ENCODE measurements at places on chromosomes 16 and 17. TPM values are rescaled to one million over a fixed set of nuclear protein-coding genes. Genes with fewer than 3 reads are reported as not detected.

DNA sequence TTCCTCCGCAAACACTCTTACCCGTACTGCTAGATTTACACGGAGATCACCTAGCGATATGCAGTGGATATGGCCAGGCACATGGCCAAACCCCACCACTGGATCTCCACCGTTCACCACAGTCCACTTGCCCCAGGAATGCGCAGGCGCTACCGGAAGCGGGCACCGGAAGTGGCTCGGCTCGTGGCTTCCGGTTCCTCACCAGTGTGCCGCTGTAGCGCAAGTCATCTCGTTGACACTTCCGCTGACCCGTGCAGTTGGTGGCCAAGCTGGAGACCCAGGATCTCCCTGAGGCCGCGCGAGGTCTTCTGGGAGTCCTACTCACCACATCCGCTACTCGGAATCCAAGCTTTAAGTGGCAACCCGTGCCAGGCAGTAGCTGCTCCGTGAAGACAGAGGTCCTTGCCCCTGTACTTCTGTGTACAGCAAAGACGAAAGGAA lies 11.5 kb downstream of the ZNF597 start:
- no peak for DNase-seq

DNA sequence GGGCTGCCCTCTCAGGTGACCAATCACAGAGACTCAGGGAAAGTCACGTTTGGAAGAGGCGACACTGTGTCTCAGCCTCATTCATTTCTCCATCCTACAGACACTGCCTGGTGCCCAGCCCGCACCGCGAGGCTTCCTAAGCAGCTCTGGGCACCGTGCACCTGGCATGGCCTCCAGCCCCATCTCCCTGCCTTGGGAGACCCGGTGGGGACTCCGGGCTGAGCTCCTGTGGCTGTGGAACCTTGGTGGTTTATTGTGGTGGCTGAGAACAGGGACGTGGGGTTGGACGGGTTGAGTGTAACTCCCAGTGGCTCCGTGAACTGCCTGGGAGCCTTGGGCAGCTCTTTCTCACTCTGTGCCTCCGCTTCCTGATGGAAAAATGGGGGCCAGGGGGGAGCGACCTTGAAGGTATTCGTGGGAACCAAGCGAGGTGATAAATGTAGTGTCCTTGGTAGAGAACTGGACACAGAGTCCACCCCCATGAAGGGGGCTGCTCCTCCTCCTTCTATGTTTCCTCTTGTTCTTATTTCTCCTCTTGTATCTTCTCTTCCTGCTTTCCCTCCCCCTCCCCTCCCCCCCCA lies 215.4 kb downstream of the SEC14L1 start:
- no peak for DNase-seq

GRCh38 chr17:30332057-30332542 lies 1.8 kb downstream of the TMIGD1 start:
- no peak for DNase-seq

GRCh38 chr16:81816793-81817210 lies 37.7 kb downstream of the PLCG2 start:
- DNase-seq, result no peak

GRCh38 chr16:64977206-64977920 lies 144.5 kb downstream of the CDH11 start:
- DNase-seq, result no peak

GRCh38 chr17:40448639-40449261 lies 5.5 kb downstream of the IGFBP4 start:
- no peak for DNase-seq

GRCh38 chr16:46577988-46578579 lies 43.1 kb downstream of the SHCBP1 start:
- no peak for DNase-seq

GRCh38 chr17:55625521-55625920 lies 97.1 kb downstream of the TMEM100 start:
- DNase-seq, result no peak

GRCh38 chr16:51103590-51103989 lies 47.5 kb downstream of the SALL1 start:
- no peak for DNase-seq

The PRSS33 gene
- total RNA-seq, result not detected

All from NCI-H460 (cell line).